Activated CD4-positive, alpha-beta T cell treated with anti-CD3 and anti-CD28 coated beads, Interleukin-2, amount 10 ng/mL, durations not matched to agents 7 days and 5 days (primary cell): ENCODE measurements at places on chromosomes 6 and 20. TPM values are rescaled to one million over a fixed set of nuclear protein-coding genes. Genes with fewer than 3 reads are reported as not detected.

Gene TMEM170B
- 0.81 TPM for total RNA-seq

Gene EYA2
- total RNA-seq, result not detected

Gene BTN1A1
- total RNA-seq, result not detected

Gene CDSN
- total RNA-seq, result not detected

Gene PLEKHG1
- total RNA-seq, result 3.6 TPM

Gene TCP11
- not detected for total RNA-seq

Gene CDH22
- total RNA-seq, result not detected

Gene DDR1
- total RNA-seq, result 4.5 TPM

Gene RSPH4A
- total RNA-seq, result 0.15 TPM

Gene GUCA1A
- total RNA-seq, result not detected

Gene HLA-DQB1
- 24.1 TPM for total RNA-seq

Gene AMD1
- 103 TPM for total RNA-seq

Gene PRL
- not detected for total RNA-seq

Gene LHFPL5
- not detected for total RNA-seq

Gene CNR1
- total RNA-seq, result not detected

Gene TNFAIP3
- 41.8 TPM for total RNA-seq

Gene DDX43
- 1.7 TPM for total RNA-seq

Gene SRF
- total RNA-seq, result 40.8 TPM

Gene SIM1
- total RNA-seq, result not detected

Gene HEY2
- not detected for total RNA-seq

Gene UBE2C
- total RNA-seq, result 244 TPM

Gene TBX18
- not detected for total RNA-seq

Gene ARHGAP40
- not detected for total RNA-seq

Gene TCF21
- total RNA-seq, result not detected

Gene ATP6V1G2
- 3.6 TPM for total RNA-seq

Gene DST
- total RNA-seq, result 4.4 TPM

Gene RBPJL
- total RNA-seq, result not detected

Gene GABRR2
- total RNA-seq, result 0.30 TPM

Gene PPT2
- 8.3 TPM for total RNA-seq

Gene HINT3
- total RNA-seq, result 7.5 TPM
